NCI-H2081 treated with DMSO at 0.1 percent for 48 hours (cell line): ENCODE measurements at places on chromosomes 11 and 22.

DNA sequence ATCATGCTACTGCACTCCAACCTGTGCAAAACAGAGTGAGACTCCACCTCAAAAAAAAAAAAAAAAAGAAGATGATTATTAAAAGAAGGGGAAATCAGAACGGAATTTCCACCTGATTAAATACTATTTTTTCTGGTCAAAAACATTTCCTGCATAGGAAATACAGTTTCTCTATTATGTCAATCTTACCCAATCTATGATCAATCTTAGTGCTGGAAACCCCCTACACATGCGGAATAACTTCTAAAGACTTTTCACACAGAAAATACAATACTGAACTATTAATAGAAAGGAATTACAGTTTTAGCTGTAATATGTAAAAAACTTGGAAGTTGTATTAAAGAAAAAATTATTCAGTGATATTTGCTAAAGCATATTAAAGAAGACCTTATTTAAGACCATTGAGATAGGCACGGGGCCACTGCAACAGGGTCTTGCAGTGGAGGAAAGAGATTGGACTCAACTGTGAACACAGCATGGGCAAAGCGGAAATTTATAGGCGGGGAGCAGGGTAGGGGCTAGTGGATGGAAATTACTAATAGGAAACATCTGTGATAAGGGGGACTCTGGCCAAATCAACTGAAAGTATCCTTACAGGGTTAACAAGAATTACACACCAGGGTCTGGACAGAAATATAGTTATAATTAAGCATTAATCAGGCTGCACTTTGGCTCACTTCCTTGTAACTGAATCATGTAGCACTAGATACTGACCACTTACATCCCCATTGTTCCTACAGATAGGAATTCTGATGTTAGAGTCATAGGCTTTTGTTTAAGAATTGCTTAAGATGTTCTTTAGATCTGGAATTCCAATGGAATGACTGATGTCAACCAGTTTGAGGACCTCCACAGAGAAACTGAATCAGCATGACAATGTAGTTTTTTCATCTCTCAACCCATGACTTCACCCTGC, 411.5 kb upstream of the DDI1 start:
- no peak for DNase-seq

DNA sequence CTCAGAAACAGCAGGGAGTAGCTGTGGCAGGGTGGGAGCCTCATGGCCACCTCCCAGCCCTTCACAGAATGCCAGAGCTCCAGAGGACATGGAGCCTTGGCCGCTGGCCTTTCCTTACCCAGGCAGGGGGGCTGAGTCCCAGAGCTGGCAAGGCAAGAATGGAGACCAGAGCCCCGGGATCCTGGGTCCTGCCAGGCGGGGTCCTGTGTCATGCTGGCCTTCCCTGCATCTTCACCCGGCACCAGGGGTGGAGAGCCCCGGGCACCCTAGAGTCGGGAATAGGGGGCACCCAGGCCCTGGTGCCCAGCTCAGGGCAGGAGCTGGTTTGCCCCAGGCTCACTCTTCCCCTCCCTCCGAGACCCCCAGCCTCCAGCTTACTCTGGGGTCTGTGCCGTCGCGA, 519.9 kb downstream of the TBC1D22A start:
- DNase-seq: no peak

DNA sequence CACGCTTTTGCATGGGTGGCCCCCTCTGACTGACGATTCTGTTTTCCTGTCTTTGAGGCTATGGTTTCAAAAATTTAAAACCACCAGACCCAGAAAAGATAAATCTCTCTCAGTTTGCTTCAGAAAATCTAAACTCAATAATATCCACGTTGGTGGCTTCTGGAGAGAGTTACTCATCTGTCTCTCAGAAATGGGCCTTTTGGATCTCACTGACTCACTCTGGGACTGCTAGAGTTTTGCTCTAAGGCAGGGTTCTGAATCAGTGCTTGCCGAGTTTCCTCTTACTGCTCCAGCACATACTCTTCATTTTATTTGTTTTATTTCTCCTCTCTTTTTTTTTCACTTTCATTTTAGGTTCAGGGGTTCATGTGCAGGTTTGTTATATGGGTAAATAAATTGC, 305.7 kb downstream of the BLID start:
- no peak for DNase-seq

GRCh38 chr22:20547029-20547428, 39.6 kb downstream of the MED15 start:
- DNase-seq: no peak

DNA sequence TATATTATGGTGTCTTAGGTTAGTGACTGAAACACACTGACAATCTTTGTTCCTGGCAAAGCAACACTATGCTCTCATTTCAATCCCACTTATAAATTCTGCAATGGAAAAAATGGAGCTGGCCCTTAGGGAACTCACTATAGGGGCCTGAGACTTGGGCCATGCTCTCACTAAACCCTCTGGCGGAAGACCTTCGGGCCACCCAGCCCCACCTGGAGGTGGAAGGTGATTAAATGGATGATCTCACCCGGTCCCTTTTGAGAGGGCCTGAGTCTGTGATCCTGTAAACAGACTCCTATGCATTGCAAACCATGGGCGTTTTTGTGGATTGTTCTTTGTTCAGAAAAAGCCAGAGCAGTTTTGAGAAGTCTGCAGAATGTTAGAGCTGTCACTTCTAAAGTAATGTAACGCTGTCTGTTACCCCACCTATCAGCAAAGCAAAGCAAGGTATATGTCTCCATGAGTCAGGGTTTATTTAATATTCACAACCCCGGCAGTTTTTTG, 17.0 kb upstream of the CDON start:
- DNase-seq: no peak

DNA sequence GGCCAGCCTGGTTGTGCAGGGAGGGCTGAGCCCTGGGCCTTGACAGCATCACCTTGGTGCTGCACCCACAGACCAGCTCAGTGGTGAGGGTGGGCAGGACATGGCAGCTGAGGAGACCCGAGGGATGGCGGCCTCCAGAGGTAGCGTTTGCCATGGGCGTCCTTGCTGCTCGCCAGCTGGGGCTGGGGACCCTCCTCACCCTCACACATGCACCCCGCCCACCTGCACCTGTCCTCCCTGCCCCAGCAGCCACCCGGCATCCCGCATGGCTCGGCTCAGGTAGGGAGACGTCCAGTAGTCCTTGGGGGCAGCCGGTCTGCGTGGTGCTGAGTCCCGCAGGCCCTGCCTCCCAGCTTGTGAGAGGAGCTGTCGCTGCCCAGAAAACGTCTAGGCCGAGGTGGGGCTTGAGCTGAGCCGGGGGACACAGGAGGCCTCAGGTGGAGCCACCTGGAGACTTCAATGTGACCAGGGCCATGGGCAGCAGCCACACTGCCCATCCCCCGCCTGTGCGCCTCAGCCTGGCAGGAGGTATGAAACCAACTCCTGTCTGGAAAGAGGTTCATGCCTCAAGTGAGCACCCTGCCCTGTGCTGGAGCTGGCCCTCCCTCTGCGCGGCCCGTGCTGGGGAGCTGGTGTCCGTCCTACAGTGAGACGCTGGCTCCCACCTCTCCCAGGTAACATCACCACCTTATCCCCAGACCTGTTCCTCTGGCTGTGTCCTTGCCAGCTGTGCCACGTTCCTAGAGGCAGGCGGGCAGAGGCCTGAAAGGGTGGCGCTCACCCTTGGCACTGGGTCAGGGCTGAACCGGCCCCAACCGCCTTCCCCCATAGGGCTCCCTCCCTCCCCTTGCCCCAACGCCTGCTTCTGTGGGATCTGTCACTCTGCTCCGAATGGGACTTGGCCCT, 3.3 kb upstream of the TRABD start:
- DNase-seq: no peak

GRCh38 chr11:92284107-92284506, 59.5 kb downstream of the FAT3 start:
- no peak for DNase-seq

- DNase-seq: no peak
Measured at GRCh38 chr11:116079580-116079979, 575.4 kb upstream of the CADM1 start.

GRCh38 chr11:65861533-65862183, 1.4 kb downstream of the MUS81 start:
- DNase-seq: no peak

DNA sequence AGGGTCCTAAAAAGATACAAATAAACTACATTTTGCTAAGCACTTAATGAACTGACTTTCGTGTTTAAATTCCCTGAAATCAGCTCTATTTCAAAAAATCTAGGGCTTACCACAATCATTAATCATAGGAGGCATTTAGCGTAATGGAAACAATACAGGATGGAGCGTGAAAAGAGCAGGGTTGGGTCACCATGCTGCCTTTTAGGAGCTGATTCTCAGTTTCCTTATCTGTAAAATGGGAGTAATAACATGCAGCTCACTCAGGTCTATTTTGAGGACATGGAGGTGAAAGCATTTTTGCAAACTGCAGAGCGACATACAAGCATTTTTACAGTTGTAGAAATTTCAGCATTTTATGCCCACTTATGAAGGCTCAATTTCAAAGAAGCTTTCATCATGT, 407.0 kb downstream of the TENM4 start:
- DNase-seq: no peak

DNA sequence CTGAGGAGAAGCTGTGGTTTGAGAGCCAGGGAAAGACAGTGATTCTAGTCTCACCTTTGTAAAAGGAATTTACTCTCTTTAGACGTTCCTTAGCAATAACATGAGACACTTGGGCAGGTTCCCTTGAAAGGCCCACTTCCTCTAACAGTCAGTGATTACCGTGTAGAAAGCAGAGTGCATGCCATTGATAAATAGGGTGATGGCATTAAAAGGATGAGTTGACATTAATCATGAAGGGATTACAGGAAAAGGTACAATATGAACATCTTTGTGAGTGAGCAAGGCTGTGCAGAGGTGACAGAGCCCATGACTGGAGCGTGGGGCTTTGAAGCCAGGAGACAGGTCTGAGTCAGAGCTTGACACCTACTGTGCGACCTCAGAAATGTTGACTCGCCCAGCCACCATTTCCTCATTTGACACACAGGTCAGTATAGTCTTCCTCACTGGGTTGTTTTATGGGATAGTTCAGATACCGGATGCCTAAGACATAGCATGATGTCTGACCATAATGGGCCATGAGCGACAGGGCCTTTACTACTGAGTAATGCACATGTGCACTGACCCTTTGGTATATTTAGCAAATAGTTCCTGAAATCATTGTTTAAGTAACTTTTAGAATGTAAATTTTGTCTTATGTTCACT, 341.7 kb upstream of the MTNR1B start:
- no peak for DNase-seq

DNA sequence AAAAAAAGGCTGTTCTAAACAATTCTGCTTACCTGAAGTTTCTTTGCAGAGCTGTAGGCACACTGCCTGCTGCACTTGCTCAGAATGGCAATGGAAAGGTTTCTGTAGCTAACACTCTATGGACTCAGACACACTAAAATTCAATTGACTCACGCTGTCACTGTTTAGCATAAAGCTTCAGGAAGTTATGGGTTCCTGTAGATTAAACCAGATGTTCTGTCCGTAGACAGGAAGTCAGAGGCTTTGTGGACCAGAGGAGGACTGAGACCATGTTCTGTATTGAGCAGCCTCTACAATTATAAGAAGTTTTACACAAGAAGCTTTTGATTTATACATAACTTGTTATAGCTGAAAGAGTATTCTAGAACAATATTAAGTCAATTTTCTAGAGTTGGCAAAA, 70.4 kb downstream of the GLYATL1 start:
- DNase-seq: no peak

DNA sequence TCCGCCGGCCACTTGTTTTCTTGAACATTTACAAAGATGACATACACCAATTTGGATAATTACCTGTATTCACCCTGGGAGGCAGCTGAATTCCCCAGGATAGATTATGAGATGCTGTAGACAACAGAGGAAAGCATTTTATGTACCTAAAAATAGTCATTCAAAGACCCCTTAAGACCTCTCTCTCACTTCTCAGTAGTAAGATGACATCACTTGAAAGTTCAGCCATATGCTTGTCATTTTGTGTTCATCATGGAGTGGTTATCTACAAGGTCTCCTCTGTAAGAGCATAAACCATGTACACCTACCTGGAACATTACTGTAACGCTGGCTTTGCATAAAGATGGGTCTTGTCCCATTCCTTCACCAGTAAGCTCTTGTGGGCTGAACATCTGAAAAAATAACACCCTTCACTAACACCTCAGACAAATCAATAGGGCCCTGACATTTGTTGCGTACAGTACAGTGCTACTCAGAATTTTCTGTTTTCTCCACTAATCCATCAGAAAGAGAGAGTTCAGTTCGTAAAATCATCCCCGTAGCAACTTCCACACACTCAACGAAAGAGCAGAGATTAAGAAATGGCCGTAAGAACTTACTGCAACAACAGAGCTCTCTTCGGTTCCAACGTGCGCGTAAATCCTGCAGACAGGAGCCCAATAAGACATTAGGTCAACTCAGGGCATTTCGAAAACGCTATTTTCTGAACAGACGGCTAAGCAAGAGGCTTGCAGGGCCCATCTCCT, 15.6 kb upstream of the WDR74 start:
- DNase-seq: no peak

GRCh38 chr11:76916712-76917111, 56.0 kb downstream of the ACER3 start:
- DNase-seq: no peak

GRCh38 chr11:87401653-87402052, 363.9 kb downstream of the TMEM135 start:
- no peak for DNase-seq

DNA sequence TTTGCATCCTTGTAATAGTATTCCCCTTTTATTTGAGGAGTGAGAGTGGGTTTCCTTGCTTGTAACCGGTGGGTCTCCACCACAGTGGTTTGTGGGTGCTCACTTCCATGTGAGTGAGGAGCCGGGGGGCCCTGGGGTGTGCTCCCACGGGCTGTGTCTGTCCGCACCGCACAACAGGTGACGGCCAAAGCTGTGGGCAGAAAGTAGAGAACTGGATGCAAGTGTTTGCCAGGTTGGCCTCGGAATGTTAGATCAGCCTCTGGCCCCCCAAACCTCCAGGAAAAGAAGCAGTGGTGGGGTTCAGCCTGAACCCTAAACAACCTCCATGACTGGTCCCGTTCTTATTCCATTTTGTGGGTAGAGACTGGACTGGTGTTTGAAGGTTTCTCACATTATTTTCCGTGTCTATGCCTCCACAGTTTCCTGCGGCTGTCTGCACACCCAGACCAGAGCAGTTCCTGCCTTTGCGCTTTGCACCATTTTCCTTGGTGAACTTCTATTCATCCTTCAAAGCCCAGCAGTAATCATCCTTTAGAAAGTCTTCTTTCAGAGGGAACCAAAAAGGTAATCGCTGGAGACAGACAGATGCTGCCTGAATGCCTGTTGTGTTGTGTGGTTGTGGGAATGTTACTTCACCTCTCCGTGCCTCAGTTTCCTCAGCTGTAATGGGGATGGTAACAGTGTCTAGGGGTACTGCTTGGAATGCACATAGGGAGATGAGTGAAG, 77.2 kb downstream of the MYEOV start:
- no peak for DNase-seq

DNA sequence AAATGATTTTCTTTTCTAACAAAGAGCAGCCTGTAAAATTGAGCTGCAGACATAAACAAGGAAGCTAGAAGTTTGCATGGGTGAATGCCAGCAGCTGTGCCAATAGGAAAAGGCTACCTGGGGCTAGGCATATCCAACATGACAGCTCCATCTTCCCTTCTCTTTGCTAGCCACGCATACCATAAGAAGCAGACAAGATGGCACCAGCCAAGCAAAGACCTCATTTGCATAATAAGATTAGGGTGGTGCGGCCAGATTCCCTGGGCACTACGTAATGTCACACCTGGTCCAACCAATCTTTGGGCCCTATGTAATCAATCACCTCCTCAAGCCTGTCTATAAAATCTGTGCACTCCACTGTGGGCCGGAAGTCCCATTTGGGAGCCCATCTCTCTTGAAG, 108.3 kb downstream of the SWAP70 start:
- no peak for DNase-seq
